Activated CD4-positive, alpha-beta T cell treated with anti-CD3 and anti-CD28 coated beads, Interleukin-2, amount 50 U/mL, for 24 hours (primary cell): ENCODE measurements at places on chromosomes 6 and 20.

DNA sequence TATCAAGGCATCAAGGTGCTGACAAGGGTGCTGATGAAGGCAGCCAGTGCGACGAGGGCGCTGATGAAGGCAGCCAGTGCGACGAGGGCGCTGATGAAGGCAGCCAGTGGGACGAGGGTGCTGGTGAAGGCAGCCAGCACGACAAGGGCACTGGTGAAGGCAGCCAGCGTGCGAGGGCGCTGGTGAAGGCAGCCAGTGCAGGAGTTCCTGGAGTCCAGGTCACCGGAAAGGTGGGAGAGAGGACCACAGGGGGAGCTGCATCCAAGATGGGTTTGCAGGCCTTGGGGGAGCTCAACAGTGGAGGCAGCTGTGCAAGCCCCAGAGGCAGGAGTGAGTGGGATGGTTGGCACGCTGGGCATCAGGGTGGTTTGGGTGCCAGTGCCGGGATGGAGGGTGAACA is 176.3 kb downstream of the TBXT start:
- DNase-seq = no peak

DNA sequence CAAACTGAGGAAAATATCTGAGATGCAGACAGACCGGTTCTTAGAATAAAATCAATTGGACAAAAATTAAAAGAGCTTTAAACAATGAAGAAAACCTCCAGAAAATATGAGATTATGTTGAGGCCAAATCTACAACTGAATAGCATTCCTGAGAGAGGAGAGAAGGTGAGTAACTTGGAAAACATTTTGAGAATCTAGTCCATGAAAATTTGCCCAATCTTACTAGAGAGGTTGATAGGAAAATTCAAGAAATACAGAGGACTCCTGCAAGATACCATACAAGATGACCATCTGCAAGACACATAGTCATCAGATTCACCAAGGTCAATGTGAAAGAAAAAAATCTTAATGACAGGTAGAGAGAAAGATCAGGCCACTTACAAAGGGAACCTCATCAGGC is 437.7 kb upstream of the ADGRB3 start:
- DNase-seq = no peak

DNA sequence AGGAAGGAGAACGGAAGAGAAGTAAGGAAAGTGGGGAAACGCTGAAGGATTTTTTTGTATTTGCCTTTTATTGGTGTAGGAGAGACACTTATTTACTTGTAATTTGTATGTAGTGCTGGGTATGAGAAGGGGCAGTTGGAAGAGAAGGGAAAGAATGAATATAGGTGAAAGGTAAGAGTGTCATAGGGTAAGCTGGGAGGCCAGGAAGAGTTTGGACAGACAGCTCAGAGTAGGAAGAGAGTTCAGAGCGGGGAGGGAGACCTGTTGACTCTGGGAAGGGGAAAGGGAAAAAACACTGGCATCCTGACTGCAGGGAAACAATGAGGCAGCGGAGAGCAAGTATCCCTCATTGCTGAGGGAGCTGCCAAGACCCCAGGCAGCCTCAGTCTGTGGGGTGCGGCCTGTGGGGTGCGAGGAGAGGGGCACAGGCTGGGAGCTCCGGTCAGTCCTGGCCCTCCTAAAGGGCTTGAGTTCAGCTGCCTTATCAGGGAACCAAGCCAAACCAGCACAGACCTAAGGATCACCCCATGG is 3.1 kb downstream of the TRAF3IP2 start:
- no peak for DNase-seq

DNA sequence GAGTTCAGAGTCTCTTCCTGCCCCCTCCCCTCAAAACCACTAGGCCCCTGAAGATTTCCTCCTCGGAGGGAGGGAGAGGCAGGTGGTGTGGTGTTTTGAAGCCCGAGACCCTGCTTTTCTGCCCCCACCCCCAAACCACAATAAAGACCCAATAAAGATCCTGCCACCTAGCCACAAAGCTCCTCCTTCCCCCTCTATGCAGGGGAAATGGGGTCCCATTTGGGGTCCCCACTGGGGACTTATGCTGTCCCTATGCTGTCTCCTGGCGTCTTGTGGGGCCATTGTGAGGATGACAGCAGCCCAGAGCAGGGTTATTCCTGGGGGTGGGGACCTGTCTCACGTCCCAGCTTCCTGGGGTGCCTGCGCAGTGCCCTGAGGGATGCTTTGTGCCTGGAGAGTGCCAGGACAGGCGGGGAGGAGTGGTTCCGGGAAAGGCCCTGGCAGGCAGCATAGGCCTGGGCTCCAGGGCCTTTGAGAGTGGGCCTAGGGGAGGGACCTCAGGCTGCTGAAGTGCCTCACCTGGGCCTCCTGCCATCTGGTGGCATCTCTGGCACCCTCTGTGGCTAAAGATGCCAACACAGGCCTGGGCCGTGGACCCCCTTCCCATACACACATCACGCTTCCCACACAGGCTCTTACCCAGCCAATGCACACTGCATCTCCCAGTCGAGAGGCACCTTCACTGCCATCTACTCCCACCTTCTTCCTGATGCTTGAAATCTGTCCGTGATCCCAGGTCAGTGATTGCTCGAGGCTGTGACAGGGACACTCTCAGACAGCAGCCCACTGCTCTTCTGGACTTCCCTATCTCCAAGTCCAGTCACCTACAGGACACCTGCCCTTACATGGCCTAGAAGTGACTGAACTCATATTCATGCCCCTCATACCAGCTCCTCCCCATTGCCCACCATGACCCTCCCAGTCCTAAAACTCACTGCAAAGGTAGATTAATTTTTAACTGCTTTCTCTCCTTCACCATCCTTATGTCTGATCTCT is 7.9 kb upstream of the ARMC12 start:
- no peak for DNase-seq

GRCh38 chr6:107539409-107539808 is 49.5 kb downstream of the SOBP start:
- DNase-seq = no peak

GRCh38 chr6:79810871-79811270 is 136.5 kb downstream of the ELOVL4 start:
- DNase-seq = no peak

DNA sequence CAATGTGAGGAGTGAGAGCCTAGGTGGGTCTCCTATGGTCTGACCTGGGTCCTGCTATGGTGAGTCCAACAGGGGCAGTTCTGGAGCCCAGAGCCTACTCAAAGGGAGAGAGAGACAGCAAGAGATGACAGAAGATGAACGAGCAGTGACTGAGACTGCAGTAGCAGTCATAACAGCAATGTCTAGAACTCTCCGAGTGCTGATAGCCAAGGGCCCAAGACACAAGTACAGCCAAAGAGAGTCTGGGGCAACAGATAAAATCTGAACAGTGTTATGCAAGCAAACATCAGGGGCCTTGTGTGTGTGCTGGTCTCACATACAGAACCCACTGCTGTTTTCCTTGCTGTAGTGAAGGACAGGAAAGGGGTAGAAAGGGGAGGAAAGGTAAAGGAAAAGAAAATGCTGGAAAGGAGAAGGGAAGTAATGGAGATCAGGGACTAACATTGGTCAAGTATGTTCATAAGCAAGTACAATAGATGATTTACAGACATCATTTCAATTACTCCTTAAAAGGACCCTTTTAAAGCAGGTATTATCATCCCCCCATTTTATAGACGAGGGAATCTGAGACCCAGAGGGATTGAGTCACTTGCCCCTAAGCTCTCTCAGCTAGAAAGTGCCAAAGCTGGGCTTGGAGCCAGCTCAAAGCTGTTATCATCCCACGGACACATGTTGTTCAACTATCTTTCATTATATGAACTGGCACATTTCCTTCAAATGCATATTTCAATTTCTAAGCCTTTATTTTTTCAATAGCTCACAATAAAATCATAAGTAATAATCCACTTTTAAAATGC is 182.3 kb upstream of the RAB32 start:
- no peak for DNase-seq

GRCh38 chr20:44231193-44231592 is 15.9 kb upstream of the GDAP1L1 start:
- DNase-seq = no peak

GRCh38 chr6:82617648-82618047 is 254.0 kb downstream of the TPBG start:
- DNase-seq = no peak

GRCh38 chr20:12047838-12048432 is 130.2 kb downstream of the BTBD3 start:
- no peak for DNase-seq

DNA sequence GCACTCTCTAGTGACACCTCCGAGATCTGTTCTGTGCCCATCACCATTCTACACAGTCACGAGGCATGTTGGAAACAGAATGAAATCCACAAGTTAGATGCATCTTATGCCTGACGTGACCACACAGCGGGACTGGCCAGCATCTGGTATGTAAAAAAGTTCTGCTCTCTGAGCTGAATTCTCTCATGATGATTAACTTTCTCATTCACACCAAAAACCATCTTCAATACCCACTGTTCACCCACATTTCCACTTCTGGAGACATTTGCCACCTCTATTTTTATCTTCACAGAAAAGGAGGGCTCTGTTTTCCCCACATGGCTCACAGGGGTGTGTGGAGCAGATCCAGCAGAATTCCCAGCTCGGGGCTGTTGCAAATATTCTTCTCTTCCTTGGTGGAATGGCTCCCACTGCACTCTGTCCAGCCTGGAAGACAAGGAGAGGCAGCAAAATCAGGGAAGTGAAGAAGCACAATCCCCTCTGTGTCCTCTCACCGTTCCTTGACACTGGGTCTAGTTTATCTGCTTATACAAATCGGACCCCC is 303.4 kb downstream of the TAF4 start:
- DNase-seq = no peak

GRCh38 chr6:150184850-150185731 is 42.2 kb downstream of the PPP1R14C start:
- no peak for DNase-seq

DNA sequence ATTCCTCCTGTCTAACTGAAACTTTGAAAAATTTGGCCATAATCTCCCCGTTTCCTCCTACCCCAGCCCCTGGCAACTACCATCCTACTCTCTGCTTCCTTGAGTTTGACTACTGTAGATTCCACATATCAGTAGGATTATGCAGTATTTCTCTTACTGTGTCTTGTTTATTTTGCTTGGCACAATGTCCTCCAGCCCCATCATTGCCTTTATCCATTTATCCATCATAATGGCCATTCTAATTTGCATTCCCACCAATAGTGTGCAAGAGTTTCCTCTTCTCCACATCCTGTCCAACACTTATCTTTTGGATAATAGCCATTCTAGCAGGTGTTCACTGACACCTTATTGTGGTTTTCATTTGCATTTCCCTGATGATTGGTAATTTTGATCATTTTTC is 202.3 kb downstream of the THBS2 start:
- DNase-seq = no peak

GRCh38 chr6:11623272-11623671 is 85.7 kb downstream of the TMEM170B start:
- DNase-seq = no peak

GRCh38 chr6:93745306-93745705 is 325.9 kb upstream of the EPHA7 start:
- no peak for DNase-seq

GRCh38 chr6:169034516-169035167 is 219.0 kb downstream of the THBS2 start:
- DNase-seq = no peak

DNA sequence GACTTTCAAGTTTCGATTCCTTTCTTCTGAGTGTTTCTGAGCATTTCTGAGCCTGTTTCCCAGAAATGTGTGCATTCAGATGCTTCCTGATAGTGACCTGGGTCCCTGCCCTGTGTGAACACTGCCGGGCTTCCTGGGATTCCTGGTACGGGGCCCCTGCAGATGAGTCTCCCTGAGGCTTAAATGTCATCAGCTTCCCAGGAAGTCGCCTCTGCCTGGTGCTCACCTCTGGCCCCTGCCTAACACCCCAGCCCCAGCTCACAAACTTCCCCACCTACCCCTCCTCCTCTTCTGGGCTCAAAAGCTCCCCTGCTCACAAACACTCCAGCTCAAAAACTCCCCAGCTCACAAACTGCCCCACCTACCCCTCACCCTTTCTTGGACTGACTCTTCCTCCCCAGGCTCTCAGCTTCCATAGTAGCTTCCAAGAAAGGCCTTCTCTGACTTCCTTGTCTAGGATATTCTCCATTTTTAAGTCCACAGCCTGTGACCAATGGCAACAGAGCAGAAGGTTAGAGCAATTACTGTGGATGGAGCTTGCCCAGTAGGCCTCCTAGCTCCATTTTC is 42.0 kb downstream of the TGM2 start:
- no peak for DNase-seq

DNA sequence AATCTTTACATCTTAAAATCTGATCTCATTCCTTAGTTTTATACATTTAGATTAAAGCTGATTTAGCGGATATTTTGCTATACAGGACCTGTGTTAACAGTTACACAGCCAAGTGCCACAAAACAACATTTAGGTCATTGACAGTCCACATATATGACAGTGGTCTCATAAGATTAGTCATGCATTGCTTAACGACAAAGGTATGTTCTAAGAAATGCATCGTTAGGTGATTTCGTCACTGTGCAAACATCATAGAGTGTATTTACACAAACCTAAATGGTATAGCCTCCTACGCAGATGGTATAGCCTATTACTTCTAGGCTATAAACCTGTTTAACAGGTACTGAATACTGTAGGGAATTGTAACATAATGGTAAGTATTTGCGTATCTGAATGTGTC is 21.6 kb downstream of the ADGRG6 start:
- no peak for DNase-seq

- DNase-seq = no peak
These were observed 20.9 kb downstream of the CCNC start for GRCh38 chr6:99547526-99547925.

DNA sequence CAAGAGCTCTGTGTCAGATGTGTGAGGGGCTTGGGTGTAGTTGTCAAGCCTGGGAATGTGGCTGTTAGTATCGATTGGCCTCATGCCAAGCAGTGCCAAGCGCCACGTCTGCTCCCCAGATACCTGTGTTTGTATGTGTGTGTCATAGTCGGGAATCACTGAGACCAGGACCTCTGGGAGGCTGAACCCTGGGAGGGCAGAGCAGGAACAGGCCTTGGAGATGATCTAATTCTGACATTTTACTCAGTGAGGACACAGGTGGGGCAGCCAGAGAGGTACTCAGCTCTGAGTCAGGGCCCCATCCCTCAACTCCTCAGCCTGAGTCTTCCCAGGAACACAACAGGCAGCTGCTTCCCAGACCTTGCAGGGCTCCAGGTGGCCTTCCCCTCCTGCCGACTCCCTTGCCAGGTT is 51.2 kb upstream of the FANCE start:
- DNase-seq = no peak

GRCh38 chr20:47576516-47577033 is 74.9 kb downstream of the NCOA3 start:
- no peak for DNase-seq

DNA sequence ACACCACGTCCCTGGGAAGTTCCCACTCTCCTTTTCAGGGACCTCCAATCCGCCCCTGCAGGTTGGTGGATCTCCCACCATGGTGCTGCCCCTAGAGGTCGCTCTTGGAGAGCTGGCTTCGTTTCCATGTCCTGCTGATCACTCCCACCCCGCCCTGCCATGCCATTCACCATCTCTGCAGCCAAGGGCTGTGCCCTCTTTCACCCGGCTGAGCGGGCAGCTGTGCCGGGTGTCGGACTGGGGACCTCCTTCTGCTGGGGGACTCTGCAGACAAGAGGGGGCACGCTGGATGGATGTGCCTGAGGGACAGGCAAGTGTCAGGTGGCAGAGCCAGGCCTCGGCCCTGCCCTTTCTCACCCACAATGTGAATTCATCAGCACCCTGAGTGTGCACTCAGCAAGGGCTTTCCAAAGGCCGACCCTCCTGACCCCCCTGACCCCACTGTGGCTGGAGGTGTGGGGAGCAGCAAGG is 347.0 kb downstream of the CDH4 start:
- DNase-seq = no peak

- no peak for DNase-seq
These were observed 73.2 kb upstream of the GATA5 start for GRCh38 chr20:62549029-62549428.

GRCh38 chr20:39876976-39877635 is 811.9 kb downstream of the MAFB start:
- no peak for DNase-seq

- no peak for DNase-seq
These were observed 42.8 kb downstream of the CDC5L start for GRCh38 chr6:44430326-44430725.
